ENCODE measurements at places on chromosomes 5 and 9.

- no peaks in the 10 kb centered on the region for H3K36me3 ChIP-seq
- no peak for DNase-seq
- no peaks in the 10 kb centered on the region for H3K27me3 ChIP-seq
- H3K27ac ChIP-seq: no peak overlapping the region
- H3K4me3 ChIP-seq: no peak overlapping the region
- no peaks in the 10 kb centered on the region for H3K4me1 ChIP-seq
Observed at GRCh38 chr9:117103438-117104110, 311.3 kb downstream of the ASTN2 start.

- DNase-seq: no peak
- H3K4me1 ChIP-seq: no peaks in the 10 kb centered on the region
- H3K4me3 ChIP-seq: no peak overlapping the region
- H3K36me3 ChIP-seq: no peaks in the 10 kb centered on the region
Observed at GRCh38 chr9:74570879-74571512, 73.9 kb downstream of the RORB start.

GRCh38 chr5:131272724-131273123 lies 8.9 kb downstream of the CDC42SE2 start:
- no peak for DNase-seq
- H3K27ac ChIP-seq: peak overlapping the region; percentile 74
- H3K4me3 ChIP-seq: peak overlapping the region; percentile 29
- H3K4me1 ChIP-seq: peaks cover 68% of the 10 kb centered on the region
- no peaks in the 10 kb centered on the region for H3K36me3 ChIP-seq
- no peaks in the 10 kb centered on the region for H3K27me3 ChIP-seq

GRCh38 chr9:22286661-22287060 lies 160.0 kb upstream of the DMRTA1 start:
- no peaks in the 10 kb centered on the region for H3K36me3 ChIP-seq
- H3K27ac ChIP-seq: no peak overlapping the region
- no peaks in the 10 kb centered on the region for H3K4me1 ChIP-seq
- H3K4me3 ChIP-seq: no peak overlapping the region
- H3K27me3 ChIP-seq: no peaks in the 10 kb centered on the region

GRCh38 chr9:89461265-89461664 lies 36.6 kb downstream of the SEMA4D start:
- H3K4me1 ChIP-seq: peaks cover 95% of the 10 kb centered on the region
- H3K36me3 ChIP-seq: no peaks in the 10 kb centered on the region
- H3K27me3 ChIP-seq: no peaks in the 10 kb centered on the region
- no peak overlapping the region for H3K4me3 ChIP-seq
- DNase-seq: no peak
- H3K27ac ChIP-seq: peak overlapping the region; percentile 61

GRCh38 chr5:73115399-73116051 lies 4.8 kb upstream of the TMEM171 start:
- H3K27me3 ChIP-seq: no peaks in the 10 kb centered on the region
- DNase-seq: no peak
- no peak overlapping the region for H3K4me3 ChIP-seq
- no peaks in the 10 kb centered on the region for H3K36me3 ChIP-seq
- H3K27ac ChIP-seq: no peak overlapping the region

All from naive thymus-derived CD4-positive, alpha-beta T cell (primary cell).